ENCODE measurements at places on chromosomes 7 and 10.
A peak's percentile ranks its signal among the peaks of the same experiment; 100 is the strongest.

GRCh38 chr10:119274519-119275045 lies 67.2 kb downstream of the GRK5 start:
- DNase-seq, result no peak

- no peak for DNase-seq
Measured at GRCh38 chr7:31308652-31309051, 31.9 kb downstream of the NEUROD6 start.

GRCh38 chr7:148819697-148820360 lies 64.3 kb downstream of the EZH2 start:
- DNase-seq, result no peak

GRCh38 chr7:101559586-101559985 lies 69.5 kb downstream of the MYL10 start:
- DNase-seq, result no peak

DNA sequence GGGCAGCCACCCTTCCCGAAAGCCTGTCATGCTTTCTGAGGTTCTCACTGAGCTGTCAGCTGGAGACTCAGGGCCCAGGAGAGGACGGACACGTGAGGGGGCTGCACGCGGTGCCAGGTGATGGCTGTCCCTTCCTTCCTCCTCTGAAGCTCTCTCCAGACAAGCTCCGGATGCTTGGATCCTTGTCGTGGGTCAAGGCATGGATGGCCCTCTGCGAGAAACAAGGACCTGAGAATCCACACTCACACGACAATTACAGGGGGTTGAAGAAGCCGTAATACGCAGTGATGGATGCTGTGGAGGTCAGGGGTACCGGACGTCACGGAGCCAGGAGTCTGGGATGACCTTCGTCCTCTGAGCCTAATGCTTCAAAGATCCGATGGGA lies 170.3 kb downstream of the USP6NL start:
- DNase-seq, result no peak

- no peak for DNase-seq
Measured at GRCh38 chr7:158590181-158590530, 2.5 kb upstream of the PTPRN2 start.

GRCh38 chr10:91032611-91033206 lies 111.8 kb upstream of the ANKRD1 start:
- DNase-seq, result no peak

- no peak for DNase-seq
Measured at GRCh38 chr10:29621161-29621560, 13.6 kb downstream of the SVIL start.

- DNase-seq, result no peak
Measured at GRCh38 chr7:152959610-152960009, 200.1 kb downstream of the ACTR3B start.

GRCh38 chr7:151070574-151070960 lies 10.0 kb downstream of the FASTK start:
- no peak for DNase-seq

GRCh38 chr7:132261327-132262159 lies 314.7 kb downstream of the PLXNA4 start:
- DNase-seq, result no peak

DNA sequence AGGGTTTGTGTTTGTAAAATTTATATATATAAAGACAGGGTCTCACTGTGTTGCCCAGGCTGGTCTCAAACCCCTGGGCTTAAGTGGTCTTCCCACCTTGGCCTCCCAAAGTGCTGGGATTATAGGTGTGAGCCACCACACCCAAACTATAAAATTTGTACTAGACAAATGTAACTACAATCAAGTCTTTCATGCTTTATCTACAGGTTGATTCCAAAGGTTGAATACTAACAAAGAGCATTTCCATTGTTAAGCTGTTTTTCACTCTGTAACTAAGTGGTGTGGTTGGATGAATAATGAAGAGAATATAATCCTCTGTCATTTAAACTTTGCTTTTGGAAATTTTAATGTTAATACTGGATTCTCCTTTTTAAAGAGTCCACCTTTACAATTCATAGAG lies 22.5 kb downstream of the WDR37 start:
- DNase-seq, result no peak

DNA sequence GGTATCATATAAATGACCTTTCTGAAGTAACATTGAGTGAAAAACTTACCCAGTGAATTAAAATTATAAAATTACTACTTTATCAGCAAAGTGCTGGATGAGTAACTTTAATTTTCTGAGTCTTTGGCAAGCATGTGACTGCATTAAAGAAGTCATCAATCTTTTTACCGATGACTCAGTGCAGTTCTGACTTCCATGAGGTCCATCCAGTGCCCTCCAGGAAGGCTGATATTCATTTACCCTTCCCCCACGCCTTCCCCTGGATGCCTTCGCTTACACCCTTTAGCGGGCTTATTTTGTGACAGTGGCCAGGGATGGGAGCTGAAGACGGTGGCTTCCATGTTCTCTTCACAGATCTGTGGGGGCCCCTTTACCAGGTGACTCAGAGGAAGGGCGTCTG lies 572.9 kb upstream of the PFKP start:
- DNase-seq, result no peak

DNA sequence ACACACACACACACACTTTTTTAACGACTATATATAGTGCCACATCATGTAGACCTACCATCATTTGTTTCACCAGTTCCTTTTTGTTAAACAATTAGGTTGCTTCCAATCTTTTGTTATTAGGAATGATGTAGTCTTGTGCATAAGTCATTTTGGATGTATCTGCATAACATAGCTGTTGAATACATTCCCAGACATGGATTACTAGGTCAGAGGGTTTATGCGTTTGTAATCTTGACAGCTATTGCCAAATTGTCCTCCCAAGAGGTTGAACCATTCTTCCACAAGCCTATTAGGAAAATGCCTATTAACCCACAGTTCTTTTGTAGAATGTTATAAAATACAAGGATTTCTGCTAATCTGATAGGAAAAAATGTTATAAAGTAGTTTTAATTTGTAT lies 87.3 kb downstream of the PALS2 start:
- no peak for DNase-seq

DNA sequence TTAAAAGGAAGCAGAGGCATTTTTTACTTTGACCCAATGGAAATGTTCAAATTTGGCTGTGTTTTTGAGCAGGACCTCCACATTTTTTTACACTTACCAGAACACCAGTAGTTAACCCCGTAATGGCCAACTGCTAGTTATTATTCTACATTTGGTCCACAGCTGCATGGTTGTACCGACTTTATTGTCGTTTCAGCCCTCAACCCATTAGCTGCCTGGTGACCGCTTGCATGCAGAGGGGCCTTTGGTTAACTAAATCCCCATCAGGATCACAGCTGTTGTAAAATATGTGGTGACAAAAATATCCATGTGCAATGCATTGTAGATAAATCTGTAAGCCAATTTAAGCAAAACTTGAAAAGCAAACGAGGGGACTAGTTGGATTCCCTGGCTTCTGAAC lies 342.2 kb upstream of the MEOX2 start:
- no peak for DNase-seq

DNA sequence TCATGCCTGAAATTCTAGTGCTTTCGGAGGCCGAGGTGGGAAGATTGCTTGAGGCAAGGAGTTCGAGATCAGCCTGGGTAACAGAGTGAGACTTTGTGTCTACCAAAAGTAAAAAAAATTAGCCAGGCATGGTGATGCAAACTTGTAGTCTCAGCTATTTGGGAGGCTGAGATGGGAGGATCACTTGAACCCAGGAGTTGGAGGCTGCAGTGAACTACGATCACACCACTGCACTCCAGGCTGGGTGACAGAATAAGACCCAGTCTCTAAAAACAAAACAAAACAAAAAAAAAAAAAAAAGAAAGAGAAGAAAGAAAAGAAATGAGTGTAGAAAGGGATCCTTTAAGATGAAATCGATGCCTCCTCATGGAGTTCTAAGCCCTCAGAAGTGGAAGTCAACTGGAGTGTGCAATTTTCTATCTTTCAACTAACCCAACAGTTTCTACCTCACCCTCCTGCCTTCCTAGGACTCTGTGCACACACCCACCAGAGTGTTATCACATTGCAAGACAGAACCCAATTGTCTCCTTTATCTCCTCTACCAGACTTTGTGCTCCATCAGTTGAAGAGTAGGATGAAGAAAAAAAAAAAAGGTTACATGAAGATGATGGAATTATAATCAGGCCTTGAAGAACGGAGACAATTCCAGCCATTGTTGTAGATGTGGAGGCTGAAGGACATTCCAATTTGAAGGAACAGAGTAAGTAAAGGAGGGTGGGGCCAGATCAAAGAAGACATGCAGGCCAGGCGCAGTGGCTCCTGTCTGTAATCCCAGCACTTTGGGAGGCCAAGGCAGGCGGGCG lies 26.9 kb downstream of the NYAP1 start:
- no peak for DNase-seq

DNA sequence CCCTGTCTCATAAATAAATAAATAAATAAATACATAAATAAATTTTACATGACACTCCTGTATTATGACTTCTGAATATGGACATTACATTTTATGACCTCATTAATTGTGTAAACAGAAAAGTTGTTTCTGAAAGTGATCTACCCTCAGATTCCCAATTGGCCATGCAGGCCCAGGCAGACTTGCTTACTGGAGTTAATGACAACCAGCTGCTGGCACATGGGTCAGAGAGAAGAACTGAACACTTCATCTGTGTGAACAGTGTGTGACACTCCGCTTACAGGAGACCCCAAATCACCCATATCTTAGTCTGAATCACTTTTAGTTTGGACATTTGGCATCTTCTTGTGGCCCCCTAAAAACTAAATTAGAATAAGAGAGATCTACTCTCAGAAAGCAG lies 31.4 kb downstream of the PARP12 start:
- no peak for DNase-seq

- DNase-seq, result no peak
Measured at GRCh38 chr7:47847207-47847606, 101.1 kb downstream of the PKD1L1 start.

DNA sequence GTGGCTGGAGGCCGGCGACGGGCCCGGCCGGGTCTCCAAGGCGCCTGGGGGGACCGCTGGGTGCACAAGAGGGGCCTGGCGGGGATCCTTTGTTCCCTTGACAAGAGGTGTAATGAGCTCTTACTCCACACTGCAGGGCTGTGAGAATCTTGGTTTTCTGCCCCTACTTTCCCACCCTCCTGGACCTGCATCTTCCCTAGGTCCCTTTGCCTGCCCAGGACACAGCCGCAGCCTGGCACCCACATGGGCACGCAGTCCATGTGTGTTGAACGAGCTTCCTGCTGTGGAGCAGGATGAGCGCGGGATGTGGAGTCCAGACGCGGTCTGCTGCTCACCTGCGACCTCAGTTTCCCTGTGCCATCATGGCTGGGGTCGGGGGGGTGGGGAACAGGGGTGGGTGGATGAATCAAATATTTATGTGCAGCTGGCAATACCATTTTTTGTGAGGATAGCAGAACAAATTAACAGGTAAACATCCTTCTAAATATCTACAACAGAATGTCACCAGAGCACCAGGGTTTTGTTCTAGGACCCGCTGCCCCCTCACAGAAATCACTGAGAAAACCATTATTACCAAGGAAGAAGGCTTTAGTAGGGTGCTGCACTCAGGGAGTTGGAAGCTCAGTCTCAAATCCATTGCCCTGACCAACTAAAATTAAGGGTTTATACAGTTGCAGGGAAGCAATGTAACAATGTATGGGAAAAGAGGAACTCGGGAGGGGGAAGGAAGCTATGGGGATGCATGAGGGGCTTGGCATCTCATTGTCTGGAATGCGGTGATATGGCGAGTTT lies 474 bp upstream of the NSMCE4A start:
- no peak for DNase-seq

GRCh38 chr7:150412016-150412415 lies 32.9 kb downstream of the ZNF775 start:
- DNase-seq, result no peak

- DNase-seq, result no peak
Measured at GRCh38 chr7:142901426-142902259, 16.1 kb upstream of the TRPV6 start.

- no peak for DNase-seq
Measured at GRCh38 chr10:47010036-47010435, 98.8 kb downstream of the PTPN20 start.

DNA sequence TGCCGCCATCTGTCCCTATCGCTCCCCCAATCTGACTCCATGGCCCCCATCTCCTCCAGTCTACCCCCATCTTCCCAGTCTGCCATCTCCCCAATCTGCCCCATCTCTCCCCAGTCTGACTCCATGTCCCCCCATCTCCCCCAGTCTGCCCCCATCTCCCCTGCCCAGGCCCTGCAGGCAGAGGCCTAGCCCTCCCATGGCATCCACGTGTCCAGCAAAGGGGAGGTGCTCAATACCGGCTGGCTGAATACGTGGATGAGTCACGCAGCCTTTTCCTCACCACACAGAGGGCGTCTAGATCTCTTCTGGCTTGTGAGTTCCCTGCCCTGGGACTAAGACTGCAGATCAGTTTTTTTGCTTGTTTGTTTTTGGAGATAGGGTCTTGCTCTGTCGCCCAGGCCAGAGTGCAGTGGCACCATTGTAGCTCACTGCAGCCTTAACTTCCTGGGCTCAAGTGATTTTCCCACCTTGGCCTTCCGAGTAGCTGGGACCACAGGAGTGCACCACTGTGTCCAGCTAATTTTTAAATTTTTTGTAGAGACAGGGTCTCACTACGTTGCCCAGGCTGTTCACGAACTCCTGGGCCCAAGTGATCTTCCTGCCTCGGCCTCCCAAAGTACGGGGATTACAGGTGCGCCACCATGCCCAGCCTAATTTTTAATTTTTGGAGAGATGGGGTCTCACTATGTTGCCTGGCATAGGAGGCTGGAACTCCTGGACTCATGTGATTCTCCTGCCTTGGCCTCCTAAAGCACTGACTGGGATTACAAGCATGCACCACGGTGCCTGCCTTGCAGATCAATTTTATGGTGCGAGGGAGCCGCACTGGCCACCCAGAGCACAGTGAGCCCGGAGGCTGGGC lies 15.3 kb upstream of the GPR146 start:
- DNase-seq, result peak; percentile 70

DNA sequence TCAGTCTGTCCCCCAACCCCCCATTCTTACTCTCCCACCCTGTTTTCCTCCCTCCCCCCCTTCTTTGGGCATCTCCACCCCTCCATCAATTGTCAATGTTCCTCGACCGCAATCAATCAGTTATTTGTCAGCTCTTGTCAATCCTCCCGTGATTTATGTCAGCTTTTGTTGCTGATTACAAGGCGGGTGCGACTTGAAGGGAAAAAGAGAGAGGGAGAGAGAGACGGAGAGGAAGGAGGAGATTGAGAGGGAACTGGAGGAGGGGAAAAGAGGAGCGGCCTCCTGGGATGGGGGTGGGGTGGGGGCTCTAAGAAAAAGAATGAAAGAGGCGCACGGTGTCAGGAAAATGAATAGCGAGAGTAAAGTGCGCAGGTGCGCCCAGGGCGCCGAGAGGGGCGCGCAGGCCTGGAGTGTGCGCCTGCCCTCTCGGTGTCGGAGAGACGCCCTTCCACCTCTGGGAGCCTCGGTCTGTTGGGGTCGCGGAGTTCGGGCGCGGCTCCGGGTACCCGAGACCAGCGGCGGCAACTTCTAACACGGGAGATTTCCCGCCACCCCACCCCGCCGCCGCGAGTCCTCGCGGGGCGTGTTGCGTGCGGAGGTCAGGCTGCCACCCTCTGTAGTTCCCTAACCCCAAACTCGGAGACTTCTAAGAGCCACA lies 1.1 kb upstream of the ZNF503 start:
- no peak for DNase-seq

DNA sequence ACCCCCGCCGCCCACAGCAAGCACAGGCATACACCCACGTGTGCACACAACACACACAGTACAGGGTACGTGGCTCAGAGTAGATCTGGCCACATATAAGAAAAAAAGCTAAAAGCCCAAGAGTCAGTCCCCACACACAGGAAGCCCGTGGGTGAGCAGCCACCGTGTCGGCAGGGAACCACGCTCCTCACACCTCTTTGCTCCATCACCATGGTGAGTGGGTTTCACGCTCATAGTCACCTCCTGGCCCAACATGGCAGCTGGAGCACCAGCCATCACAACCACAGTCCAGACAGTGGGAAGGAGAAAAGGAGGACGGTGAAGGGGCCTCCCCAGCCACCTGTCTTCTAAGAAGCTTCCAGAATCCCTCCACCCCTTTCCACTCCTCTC lies 76.0 kb upstream of the PDGFA start:
- DNase-seq, result peak; percentile 44

All from CD4-positive, alpha-beta T cell treated with Interleukin-10 for 1 hour (primary cell).